ENCODE measurements at places on chromosomes 7 and 10. TPM values are rescaled to one million over a fixed set of nuclear protein-coding genes. Genes with fewer than 3 reads are reported as not detected.

NAMPT gene
- 34.6 TPM for polyA plus RNA-seq

AQP1 gene
- 213 TPM for polyA plus RNA-seq

GRCh38 chr7:80890426-80891258 is 28.2 kb downstream of the SEMA3C start:
- no peak for DNase-seq

DNA sequence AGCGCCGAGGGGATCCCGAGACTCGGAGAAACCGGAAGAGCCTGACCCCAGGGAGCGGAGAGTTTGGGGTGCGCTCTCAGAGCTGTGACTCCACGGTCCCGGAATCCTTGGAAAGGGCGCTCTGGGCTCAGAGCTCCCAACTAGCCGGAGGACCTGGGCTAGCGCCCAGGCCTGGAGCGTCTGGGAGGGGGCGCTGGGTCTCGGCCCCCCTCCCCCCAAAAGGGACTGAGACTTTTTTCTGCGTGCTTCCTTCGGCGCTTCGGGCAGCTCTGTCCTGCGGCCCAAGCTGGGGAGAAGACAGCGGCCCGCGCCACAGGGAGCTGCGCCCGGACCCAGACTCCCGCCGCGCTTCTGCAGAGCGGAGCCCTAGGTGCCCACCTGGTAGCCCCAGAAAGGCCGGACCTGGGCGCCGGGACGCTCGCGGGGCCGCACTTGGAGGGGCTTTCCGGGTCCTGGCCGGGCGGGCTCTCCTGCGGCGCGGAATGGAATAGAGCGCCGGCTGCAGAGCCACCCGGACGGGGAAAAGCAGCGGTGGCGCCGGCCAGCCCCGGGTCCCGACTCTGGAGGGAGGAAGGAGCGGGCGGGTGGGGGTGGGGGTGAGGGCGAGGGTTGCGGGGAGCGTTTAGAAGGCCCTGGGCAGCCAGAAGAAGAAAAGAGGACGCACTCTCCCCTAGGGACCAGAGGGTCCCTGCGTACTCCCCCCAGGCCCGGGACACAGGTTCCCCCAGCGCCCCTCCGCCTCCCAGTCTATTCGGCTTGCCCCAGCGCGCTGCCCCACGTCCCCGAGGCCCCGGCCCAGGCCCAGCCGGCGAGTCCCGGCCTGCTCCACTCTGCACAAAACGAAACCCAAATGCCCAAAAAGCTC is 4.7 kb downstream of the ZNF503 start:
- DNase-seq: peak; percentile 72

- no peak for DNase-seq
Observed at GRCh38 chr10:20644421-20644820, 252.7 kb downstream of the NEBL start.
